ENCODE measurements at places on chromosomes 3 and 15.

- DNase-seq: no peak
Measured at GRCh38 chr3:28053759-28054158, 187.7 kb upstream of the CMC1 start.

DNA sequence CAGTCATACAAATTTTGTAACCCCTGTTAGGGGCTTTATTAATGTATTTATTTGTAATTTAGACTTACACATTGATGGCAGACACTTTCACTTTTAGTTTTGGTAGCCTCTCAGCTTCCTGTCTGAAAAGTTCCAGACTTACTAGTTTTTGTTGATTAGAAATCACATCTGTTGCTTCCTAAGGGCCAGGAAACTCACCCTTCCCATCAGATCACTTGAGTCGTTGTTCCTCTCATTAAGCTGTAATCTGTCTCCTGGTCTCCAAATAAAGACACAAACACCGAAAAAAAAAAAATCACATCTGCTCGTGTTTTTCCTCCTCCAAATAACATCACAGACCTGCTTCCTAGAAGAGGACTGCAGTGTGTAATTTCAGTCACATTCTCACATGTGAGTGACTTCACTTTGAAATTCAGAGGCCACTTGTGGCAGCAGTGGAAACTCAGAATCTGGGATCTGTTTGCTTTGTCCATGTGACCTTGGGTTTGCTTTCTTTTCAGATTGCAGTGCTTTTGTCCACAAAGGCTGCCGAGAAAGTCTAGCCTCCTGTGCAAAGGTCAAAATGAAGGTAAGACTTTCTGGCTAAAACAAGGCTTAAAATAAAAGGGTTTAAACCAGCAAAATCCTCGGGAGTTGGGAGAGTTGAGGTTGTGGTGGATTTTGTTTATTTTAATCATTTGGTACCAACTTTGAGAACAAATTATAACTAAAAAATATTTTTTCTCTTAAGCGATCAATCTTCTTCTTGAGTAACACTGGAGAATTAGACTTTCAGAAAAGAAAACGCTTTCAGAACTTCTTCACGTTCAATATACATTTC is 87.0 kb downstream of the KLHL25 start:
- DNase-seq: no peak

GRCh38 chr3:74066456-74066855 is 441.7 kb upstream of the PDZRN3 start:
- DNase-seq: peak; percentile 31

GRCh38 chr3:88151358-88151757 is 1.6 kb downstream of the C3orf38 start:
- DNase-seq: no peak

GRCh38 chr3:76470285-76470684 is 569.6 kb upstream of the ROBO2 start:
- no peak for DNase-seq

GRCh38 chr15:98164571-98164970 is 204.1 kb downstream of the ARRDC4 start:
- no peak for DNase-seq

Measured in H9 (cell line).